Non-pigmented ciliary epithelial cell (primary cell): ENCODE measurements at places on chromosomes 11 and 22.

DNA sequence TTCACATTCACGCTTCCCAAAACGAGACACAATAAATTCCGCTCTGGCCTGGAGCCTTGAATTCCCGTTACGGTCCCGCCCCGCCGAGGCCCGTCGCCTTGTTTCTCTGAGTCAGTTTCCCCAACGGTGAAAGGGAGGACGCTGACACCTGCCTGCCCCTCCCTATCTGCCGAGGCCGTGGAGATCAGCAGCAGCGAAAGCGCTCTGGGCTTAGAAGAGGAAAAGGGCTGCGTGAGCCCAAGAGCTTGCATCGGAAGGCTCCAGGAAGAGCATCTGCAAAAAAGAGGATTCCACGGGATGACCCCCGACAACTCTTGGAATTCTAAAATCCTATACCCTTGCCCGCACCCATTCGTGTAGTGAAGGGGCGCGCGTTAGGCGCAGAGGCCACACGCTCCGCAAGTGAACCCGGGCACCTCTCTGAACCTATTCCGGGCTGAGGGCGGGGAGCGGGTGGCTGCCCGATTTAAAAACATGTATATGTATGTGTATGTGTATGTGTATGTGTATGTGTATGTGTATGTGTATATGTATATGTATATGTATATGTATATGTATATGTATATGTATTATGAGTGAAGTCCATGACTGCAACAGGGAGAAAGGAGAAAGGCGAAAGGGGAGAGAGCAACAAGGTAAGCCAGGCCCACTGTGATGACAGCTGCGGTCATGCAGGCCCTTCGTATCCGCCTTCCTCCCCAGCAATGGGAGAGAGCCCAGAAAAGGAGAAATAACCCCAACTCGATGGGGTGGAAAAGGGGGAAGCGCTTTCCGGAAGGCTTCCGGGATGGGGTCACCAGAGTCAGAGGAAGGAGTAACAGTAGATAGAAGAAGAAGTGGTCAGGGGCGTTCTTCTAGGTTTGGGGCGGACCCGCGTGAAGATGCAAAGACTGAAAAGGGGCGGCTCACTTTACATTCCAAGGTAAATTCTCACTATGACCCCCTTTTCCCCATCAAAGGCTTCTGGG is 948 bp upstream of the MRTFA start:
- DNase-seq = no peak

- no peak for DNase-seq
These were observed 23.9 kb downstream of the LRFN4 start for GRCh38 chr11:66880496-66881450.

DNA sequence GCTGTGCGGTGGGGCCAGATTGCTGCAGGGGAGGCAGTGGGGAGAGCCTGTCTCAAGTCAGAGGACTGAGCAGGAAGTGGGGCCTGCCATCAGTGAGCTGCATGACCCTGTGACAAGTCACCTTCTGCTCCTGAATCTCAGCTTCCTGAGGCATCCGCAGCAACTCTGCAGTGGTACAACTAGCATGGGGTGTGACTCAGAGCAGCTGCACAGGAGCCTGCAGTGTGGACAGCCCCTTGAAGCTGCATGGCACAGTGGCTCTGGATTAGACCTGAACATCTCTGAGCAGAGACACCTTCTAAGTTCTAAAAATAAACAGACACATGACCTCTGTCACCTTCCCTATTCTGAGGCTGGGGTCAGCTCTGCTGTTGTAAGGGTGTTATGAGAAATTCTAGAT is 18.0 kb downstream of the FAM227A start:
- no peak for DNase-seq

- no peak for DNase-seq
These were observed 4.5 kb downstream of the ZMAT5 start for GRCh38 chr22:29762263-29762662.

GRCh38 chr11:123616505-123617198 is 37.8 kb downstream of the SCN3B start:
- peak; percentile 35 for DNase-seq

DNA sequence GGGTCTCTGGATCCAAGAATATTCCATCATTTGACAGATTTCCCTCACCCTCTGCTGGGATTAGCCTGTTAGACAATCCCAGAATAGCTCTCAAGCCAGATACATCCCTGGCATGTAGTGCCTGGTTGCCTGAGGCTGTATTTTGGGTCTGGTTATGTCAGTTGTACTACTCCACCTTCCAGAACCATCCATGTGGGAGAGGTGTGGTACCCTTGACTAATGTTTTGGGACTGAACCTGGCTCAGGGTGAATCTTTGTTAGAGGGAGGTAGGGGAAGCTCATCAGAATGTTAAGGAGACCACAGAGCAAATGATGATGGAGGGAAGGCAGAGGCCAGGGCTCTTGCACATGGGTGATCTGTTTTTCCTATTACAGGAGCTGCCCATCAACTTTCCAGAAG is 5.2 kb downstream of the C11orf52 start:
- no peak for DNase-seq

GRCh38 chr11:43644621-43645299 is 35.8 kb upstream of the HSD17B12 start:
- DNase-seq = no peak

GRCh38 chr22:20615021-20615420 is 107.6 kb downstream of the MED15 start:
- DNase-seq = no peak

GRCh38 chr11:66639066-66639813 is 737 bp downstream of the RBM4 start:
- DNase-seq = no peak

- DNase-seq = no peak
These were observed 64.7 kb downstream of the PARVG start for GRCh38 chr22:44245438-44245837.

- DNase-seq = no peak
These were observed 4.6 kb upstream of the SMCO4 start for GRCh38 chr11:93547773-93548172.

- no peak for DNase-seq
These were observed 30.6 kb upstream of the YAP1 start for GRCh38 chr11:102079625-102080024.

DNA sequence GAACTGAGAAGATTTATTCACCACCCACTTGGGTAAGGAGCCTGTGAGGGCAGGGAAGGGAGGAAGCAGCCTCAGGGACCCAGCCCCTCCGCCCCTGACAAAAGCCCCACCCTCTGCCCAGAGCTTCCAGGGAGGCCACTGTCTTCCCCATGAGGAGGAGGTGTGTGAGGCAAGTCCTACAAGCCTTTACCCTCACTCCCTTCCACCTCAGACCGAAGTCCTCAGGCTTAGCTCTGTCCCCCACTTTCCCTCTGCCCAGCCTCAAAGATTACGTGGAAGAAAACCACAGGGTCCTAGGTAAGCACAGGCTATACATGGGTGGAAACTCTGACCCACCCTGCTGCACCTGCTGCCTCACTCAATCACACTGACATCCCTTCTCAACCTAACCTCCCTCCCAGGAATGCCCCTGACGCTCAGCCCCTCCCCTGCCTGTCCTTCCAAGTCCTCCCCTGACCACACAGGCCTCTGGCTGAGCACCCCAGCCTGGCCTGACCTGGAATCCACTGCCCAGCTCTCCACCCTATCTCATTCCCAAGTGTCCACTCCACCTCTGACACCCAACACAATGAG is 3.6 kb upstream of the ARAP1 start:
- no peak for DNase-seq

GRCh38 chr11:122922893-122923292 is 40.3 kb downstream of the JHY start:
- no peak for DNase-seq

- DNase-seq = no peak
These were observed 44.1 kb downstream of the RSF1 start for GRCh38 chr11:77776455-77776854.

DNA sequence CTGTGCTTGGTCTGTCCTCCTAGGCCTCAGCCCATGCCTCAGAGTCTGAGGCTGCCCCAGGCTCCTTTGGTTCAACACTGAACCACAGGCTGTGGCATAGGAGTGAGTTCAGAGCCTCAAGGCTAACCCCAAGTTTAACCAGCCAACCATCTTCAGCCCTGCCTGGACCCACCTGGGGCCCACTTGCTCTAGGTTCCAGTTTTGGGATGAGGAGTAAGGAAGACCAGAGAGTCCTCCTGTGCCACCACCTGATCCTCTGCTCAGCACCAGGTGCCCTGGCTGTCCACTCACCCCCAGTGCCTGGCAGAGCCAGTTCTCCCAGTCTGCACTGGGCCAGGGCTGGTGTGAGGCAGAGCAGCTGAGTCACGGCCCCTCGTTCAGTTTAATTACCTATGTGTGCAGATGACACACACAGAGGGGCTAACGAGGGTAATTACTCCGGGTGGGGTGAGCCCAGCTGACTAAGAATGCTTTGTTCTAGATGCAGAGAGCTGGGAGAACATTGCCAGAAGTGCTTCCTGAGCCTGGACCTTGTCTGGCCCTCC is 12.0 kb upstream of the TMPRSS13 start:
- DNase-seq = no peak
